ENCODE measurements at places on chromosomes 7 and 10.

GRCh38 chr10:94093286-94093905, 99.7 kb downstream of the PLCE1 start:
- no peak for DNase-seq

DNA sequence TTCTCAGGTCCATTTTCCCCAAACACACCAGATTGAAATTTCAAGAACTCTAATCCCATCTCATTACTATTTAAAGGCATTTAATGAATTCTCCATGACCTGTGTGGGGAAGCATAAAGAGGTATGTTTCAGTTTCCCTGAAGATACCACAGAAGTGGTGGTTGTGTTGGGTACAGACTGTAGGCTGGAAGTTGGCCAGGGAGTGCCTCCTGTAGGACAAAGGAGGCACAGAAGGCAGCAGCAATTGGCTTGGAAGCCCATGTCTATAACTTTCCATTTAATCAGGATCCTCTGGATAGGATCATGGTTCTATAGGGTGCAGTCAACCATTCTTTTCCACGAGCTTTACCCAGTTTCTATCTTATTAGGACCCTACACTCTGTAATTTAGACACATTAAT, 8.6 kb upstream of the BET1 start:
- no peak for DNase-seq

DNA sequence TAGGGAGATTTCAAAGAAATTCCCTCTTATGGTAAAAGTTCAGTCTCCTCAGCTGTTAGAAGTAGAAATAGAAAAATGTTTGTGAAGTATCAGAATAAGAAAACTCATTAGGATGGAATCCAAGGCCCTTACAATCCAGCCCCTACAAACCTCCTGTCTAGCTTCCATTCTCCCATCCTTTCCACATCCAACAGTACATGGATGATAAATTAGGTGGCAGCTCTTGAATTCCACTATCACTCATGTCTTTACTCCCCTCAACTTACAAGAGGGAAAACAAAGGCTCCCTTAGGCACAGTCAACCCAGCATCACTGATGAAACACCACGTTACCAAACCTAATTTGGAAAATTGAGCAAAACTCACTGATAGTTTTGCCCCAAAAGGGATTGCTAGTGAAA, 23.0 kb downstream of the FAM13C start:
- DNase-seq, result no peak

- DNase-seq, result no peak
Observed at GRCh38 chr7:153052206-153052605, 292.7 kb downstream of the ACTR3B start.

- DNase-seq, result no peak
Observed at GRCh38 chr10:103838862-103839518, 16.4 kb downstream of the SH3PXD2A start.

DNA sequence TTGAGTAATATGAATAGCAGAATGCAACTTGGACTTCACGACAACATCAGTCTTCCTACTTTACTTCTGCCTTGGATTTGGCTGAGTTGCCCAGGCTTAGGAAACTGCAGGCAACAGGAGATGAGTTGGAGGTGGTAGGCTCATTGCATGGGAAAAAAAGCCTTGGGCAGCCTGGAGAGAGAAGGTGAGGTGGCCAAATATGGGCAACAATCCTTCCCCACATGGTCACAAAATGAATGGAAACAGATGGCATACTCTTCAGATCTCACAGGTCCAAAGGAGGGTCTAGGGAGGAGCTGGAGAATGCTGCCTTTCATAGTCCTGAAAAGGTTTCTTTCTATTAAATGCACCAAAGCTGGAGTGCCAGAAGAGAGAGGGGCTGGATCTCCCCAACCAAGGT, 128.6 kb upstream of the AOAH start:
- DNase-seq, result no peak

DNA sequence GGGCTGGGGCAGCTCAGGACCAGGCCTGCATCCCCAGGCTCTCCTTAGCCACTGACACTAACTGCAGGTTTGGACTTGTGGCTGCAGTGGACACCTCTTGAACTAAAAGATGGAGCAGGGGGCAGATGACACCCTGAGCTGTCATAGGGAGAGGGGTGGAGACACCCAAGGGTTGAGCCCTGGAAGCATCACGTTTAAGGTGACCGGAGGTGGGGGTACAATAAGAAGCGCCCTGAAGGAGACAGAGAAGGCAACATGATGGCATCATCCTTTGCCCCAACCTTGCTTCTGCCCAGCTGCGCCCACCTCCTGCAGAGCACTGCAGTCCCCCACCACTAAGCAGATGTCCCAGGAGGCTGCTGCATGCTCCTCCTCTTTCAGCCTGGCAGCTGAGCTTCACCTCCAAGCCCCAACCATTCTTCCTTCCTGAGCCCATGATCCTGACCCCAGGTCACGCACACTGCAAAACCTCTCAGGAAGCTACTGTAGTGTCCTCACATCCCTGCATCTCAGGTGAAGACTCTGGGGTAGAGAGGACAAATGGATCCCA, 25.5 kb downstream of the OGDHL start:
- no peak for DNase-seq

DNA sequence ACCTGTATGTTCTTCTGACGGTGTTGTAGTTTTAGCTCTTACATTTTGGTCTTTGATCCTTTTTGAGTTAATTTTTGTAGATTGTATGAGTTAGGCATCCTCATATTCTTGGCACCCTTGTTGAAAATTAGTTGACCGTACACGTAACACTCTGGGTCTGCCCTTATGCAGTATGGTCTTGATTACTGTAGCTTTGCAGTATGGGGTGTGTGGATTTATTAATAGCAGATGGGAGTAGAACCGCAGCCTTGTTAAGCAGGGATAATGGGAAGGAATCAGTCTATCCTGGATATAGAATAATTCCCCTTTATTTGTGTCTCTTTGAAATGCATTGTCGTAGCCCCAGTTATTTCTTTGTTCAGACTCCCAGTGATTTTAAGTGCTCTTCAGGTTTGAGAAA, 95.5 kb downstream of the UBE3C start:
- no peak for DNase-seq

DNA sequence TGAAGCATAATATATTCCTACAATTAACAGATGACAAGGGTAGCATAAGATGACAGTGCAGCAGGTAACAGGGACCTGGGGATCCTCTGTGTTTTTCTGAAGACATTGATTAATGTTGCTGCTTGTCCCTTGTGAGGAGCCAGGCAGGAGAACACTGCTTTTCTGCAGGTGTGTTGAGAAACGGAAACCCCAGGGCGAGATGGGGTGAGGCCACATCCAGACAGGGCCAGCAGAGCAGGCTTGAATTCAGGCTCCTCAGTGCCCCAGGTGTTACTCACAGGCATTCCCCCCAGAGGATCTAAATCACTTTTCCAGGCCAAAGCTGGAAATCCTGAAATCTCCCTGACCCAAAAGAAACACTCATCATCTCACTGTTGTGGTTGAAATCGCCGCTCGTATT, 105.3 kb downstream of the CCDC3 start:
- no peak for DNase-seq

GRCh38 chr7:134723892-134724291, 55.5 kb upstream of the CALD1 start:
- DNase-seq, result no peak

DNA sequence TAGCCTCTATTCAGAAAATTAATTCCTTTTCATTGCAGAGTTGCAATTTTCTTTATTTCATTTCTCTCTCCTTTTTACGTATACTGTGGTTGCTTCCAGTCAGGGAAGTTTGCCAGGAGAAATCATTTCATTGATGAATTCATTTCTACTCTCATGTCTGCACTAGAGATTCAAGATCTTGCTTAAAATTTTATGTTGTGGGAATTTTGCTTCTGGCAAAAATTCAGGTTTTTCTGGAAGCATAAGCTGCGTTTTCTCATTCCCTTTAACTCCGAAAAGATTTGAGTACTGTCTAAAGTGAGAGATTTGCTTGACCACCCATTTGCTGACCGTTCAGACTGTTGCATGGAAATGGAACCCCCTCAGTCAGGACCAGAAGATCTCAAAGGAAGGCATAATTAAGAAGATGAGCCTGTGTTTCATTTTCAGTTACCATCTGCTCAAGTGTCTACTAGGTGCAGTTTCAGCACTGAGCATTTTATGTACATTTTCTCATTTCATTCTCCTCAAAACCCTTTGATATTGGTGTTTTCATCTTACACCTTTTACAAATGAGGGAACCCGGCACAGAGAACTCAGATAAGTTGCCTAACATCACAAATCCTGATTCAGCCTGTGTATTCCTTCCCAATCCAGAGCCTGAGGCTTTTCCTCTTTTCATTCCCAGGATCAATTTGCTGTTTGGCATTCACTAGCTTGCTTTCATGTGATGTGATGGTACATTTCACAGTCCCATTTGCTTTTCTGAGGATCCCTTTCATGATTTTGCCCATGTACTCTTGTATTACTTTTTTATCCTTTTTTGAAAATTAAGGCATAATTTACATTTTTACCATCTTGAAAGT, 3.9 kb downstream of the PTPRZ1 start:
- no peak for DNase-seq

Data from activated CD4-positive, CD25-positive, alpha-beta regulatory T cell (primary cell).